Myocyte (in vitro differentiated cells): ENCODE measurements at places on chromosomes 7 and 10.
A peak's percentile ranks its signal among the peaks of the same experiment; 100 is the strongest.

GRCh38 chr10:127392351-127393235, 156.5 kb upstream of the NPS start:
- no peak for DNase-seq

- no peak for DNase-seq
Measured at GRCh38 chr7:13241416-13241815, 554.0 kb downstream of the ARL4A start.

- DNase-seq: peak; percentile 69
Measured at GRCh38 chr10:91251430-91252056, 31.1 kb downstream of the PCGF5 start.

- DNase-seq: no peak
Measured at GRCh38 chr10:100912013-100912604, 654 bp upstream of the SLF2 start.

- DNase-seq: no peak
Measured at GRCh38 chr10:391847-392704, 256.8 kb downstream of the ZMYND11 start.

DNA sequence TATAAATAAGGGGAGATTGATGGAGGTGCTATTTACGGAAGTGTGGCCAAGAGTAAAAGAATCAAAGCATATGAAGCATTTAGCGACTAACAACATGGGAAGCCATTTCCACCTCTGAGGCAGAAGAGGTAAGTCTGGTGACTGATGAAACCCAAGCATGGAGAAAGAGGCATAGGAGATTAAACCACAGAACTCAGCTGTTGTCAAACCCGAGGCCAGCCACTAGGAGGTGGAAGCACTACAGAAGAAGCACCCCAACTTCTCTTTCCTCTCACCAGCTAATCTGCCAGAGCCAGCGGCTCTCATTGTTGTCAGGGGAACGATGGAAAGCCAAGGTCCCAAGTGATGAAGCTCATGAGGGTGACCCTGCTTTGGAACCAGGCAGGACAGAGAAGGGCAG, 19.6 kb upstream of the CNTNAP2 start:
- no peak for DNase-seq

- no peak for DNase-seq
Measured at GRCh38 chr7:47128700-47129099, 453.2 kb downstream of the TNS3 start.

- no peak for DNase-seq
Measured at GRCh38 chr7:122182081-122182480, 38.0 kb upstream of the AASS start.

- peak; percentile 15 for DNase-seq
Measured at GRCh38 chr10:95964756-95965155, 57.0 kb downstream of the CC2D2B start.

- DNase-seq: peak; percentile 39
Measured at GRCh38 chr10:119734396-119735332, 8.8 kb downstream of the INPP5F start.

GRCh38 chr10:118753331-118754228, 1.2 kb downstream of the CACUL1 start:
- DNase-seq: peak; percentile 47

DNA sequence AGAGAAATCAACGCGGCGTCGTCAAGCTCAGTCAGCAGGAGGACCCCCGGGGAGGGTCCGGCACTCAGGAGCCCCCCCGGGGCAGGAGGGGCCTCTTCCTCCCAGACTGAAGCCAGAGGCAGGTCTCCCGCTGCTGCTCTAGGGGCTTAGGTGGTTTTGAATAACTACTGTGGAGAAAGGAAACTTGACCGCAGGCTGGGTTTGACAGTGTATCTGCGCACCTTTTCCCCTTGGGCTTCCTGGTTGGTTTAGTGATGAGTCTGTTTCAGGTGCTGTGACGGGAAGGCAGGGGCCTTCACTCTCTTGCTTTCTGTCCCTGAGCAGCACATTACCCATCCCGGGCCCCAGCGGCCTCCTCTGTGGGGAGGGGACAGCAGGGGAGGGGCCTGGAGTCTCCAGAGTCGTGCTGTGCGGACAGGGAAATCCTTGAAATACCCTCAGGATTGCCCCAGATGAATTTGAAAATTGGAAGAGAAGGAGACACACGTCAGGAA, 262.2 kb downstream of the ADARB2 start:
- no peak for DNase-seq

- no peak for DNase-seq
Measured at GRCh38 chr10:131584287-131584686, 272.8 kb upstream of the TCERG1L start.

DNA sequence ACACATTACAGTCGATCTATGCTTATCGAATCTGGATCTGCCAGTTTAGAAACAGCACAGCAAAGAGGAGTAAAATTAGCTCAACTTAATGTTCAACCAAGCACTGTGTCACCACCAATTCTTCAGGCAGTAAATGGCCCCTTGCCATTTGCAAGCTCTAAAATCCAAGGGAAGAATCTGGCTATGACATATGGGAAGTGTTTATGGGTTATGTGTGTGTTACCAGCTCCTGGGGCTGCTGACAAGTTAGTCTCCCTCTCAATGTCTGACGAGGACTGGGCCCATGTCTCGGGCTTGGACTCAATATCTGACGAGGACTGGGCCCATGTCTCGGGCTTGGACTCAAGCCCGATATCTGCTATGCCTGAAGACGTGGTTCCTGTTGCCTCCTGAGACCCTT, 5.7 kb upstream of the ITIH2 start:
- no peak for DNase-seq

- DNase-seq: no peak
Measured at GRCh38 chr10:67005981-67006380, 80.1 kb downstream of the LRRTM3 start.

GRCh38 chr7:131533151-131533559, 23.3 kb downstream of the PODXL start:
- no peak for DNase-seq

- DNase-seq: no peak
Measured at GRCh38 chr10:69344591-69345252, 66.4 kb downstream of the HK1 start.

GRCh38 chr10:6059506-6059905, 2.7 kb downstream of the IL2RA start:
- DNase-seq: no peak

GRCh38 chr10:23777153-23777552, 338.3 kb downstream of the OTUD1 start:
- DNase-seq: no peak

- DNase-seq: no peak
Measured at GRCh38 chr10:33880291-33880690, 545.8 kb upstream of the NRP1 start.

GRCh38 chr10:92387289-92387940, 96.4 kb downstream of the MARCHF5 start:
- DNase-seq: peak; percentile 88

- no peak for DNase-seq
Measured at GRCh38 chr7:29275018-29275318, 80.4 kb downstream of the CHN2 start.

DNA sequence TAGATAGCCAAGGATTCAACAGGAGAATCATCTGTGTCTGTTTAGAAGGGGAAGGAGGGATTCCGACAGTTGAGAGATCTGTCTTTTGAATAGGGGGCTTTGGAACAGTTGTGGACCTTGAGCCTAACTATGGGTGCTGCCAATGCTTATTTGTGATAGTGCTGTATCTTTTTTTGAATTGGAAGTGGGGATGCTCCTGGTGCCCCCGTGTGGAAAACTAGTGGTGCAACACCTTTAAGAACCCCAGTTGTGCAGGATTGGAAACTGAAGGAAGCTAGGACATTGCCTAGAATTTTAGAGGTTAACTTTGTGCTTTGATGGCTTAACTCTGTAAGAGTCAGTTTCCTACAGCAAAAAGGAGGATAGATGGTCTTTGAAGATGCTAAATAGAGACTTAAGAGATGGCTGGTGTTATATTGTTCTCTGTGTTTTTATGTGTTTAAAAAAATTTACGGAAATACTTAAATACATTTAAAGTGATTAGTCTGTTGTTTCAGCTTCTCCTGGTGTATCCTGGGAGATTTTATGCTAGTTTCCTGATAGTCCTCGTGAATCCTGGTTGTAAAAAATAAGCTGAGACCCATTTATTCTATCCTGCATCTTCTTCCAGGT, 69.3 kb downstream of the AP3M1 start:
- peak; percentile 78 for DNase-seq

DNA sequence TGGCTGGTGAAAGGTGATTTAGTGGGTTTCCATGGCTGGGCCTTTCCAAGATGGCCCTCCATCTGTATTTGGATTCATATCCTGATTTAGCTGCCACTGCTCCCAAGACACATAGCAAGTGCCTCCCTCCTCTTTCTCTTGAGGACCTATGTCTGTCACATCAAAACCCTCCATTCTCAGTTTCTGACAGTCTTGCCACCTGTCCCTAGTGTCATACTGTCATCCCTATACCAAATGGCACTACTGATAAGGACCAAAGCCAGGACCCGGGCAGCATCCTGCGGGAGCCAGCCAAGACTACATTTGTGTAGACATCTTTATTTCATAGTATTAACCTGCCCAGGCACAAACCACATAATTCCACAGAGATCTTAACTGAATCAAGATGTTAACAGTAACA, 34.8 kb downstream of the PNLIPRP2 start:
- DNase-seq: no peak

DNA sequence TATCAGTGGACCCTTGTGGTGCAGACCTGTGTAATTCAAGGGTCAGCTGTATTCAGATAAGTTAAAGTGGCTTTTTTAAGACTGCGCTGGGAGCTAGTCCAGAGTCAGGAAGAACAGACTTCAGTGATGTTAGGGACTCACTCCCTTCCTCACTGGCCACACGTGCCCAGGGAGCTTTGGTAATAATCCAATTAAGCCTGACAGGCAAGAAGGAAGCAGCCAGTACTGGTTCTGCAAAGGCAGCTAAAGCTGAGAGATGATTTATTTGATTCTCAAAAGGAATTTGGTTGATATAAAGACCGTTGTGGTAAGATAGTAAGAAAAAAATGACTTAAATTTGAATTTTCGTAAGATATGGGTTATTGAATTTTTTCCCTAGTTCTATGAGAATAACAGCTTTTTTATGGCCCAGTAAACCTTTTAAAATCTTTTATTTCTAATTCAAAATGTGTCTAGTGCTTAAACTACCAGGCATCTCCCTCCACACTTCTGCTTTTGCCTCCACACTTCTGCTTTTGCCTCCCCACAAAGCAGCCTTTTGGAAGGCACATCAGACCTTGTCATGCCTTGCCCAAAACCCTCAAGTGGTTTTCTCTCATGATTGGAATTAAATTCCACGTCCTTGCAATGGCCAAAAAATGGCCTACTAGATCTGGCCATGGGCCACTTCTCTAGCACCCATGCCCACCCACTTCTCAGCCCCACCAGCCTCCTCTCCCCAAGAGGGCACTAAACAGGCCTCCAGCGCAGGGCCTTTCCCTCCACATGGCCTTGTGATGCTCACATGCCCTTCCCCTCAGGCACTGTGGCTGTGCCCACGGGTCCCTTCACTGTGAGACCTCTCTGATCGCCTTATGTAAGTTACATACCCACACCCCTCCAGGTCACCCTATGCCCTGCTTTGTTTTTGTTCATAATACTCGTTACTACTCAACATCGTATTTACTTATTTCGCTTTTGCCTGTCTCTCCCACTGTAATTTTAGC, 92.5 kb downstream of the POU6F2 start:
- no peak for DNase-seq

DNA sequence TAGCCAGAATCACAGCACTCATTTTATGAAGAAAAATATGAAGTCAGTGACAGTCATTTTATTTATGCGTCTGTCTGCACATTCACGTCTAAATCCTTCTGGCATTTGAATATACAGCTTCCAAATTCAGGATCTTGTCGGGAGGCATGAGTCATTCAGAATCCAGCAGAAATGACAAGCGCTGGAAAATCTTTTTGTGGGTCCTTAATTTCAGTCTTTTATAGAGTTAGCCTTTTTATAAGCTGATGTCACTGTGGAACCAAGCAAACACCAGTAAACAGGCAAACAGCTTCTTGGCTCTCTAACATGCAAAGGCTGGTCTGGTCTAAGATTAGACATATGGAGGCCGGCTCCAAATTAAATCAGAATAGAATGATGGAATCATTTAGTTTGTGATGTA, 388.2 kb upstream of the TEX47 start:
- no peak for DNase-seq

GRCh38 chr10:70232155-70232858, 922 bp downstream of the PPA1 start:
- DNase-seq: peak; percentile 20

GRCh38 chr10:48684792-48685623, at the start of gene WDFY4:
Gene WDFY4, plus strand, starts transcription at chr10:48684873. Its CDS starts 24,860 bp downstream, at chr10:48709733.
- DNase-seq: no peak

DNA sequence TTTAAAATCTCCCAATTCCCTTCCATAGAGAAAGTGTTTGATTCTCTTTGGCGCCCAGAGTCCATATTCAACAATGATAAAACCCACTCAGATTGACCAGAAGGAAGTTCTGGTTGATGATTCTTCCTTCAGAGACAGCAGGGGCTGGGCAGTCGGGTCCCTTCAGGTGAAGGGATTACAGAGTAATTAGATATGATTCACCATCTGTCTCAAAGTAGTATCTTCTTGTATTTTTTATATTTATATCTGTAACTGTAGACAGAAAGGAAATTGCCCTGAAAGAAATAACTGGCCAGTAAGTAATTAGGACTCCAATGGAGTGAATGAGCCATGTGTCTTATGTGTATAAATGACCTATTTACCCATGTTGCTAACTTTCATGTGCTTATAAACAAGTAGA, 156.0 kb downstream of the PLCE1 start:
- peak; percentile 35 for DNase-seq

DNA sequence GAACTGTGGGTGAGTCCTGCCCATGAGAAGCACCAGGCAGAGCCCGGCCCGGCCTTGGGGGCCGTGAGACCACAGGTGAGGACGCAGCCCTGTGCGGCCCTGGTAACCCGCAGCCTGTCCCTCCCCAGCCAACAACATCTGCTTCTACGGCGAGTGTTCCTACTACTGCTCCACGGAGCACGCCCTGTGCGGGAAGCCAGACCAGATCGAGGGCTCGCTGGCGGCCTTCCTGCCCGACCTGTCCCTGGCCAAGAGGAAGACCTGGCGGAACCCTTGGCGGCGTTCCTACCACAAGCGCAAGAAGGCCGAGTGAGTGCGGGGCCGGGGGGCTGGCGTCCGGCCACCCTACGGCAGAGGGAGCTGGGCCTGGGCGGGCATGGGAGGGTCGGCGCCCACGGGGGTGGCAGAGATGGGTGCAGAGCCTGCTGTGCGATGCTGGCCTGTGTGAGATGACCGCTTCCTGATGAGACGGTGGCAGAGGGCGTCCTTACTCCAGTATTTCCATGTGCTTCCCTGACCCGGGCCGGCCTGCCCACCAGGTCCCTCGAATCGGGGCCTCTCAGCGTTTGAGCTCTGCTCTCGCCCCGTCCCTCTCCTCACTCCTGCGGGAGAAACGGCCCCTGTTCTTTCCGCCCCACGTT, 34.1 kb upstream of the FOXL3 start:
- no peak for DNase-seq
